NCI-H1092 (cell line): ENCODE measurements at places on chromosomes 13 and 19.

GRCh38 chr19:30148803-30149202 is 206.8 kb downstream of the URI1 start:
- no peak for DNase-seq

GRCh38 chr13:69817333-69817869 is 290.2 kb upstream of the ATXN8OS start:
- no peak for DNase-seq

DNA sequence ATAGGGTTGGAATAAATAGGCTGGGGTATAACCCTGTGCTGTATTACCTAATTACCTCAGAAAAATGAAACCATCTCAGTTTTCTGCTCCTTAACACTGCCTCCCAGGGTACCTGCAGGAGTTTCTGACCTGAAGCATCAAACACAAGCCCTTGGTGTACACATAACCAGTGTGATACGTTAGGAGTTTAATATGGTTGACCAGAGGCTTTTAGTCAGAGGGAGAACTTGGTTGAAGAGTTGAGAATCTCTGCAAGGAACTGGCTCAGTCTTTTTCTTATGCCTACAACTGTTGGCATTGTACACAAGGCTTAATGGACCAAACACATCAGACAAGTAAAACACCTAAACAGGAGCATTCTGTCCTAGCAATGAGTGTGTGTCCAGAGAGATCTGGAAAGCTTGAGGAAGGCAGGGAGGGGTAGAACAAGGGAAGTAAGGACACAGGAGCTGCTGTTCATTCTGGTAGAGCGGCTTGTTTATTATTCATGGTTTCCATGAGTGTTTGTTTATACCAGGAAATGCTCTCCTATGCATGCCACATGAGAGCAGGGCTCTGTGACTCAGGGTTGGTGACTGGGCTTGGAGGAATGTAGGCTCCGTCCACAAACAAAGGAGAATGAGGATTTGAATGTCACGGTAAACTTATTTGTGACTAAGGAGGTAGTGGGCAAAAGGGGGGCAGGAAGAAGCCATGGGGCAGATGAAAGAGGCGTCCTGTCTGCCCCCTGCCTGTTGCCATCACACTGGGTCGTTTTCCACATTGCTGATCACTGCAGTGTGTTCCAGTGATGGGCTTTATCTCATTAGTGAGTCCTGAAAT is 11.9 kb upstream of the SPATA13 start:
- no peak for DNase-seq

GRCh38 chr13:107835339-107836018 is 379.9 kb downstream of the LIG4 start:
- no peak for DNase-seq

- no peak for DNase-seq
These were observed 5.4 kb downstream of the LMTK3 start for GRCh38 chr19:48506138-48506733.

DNA sequence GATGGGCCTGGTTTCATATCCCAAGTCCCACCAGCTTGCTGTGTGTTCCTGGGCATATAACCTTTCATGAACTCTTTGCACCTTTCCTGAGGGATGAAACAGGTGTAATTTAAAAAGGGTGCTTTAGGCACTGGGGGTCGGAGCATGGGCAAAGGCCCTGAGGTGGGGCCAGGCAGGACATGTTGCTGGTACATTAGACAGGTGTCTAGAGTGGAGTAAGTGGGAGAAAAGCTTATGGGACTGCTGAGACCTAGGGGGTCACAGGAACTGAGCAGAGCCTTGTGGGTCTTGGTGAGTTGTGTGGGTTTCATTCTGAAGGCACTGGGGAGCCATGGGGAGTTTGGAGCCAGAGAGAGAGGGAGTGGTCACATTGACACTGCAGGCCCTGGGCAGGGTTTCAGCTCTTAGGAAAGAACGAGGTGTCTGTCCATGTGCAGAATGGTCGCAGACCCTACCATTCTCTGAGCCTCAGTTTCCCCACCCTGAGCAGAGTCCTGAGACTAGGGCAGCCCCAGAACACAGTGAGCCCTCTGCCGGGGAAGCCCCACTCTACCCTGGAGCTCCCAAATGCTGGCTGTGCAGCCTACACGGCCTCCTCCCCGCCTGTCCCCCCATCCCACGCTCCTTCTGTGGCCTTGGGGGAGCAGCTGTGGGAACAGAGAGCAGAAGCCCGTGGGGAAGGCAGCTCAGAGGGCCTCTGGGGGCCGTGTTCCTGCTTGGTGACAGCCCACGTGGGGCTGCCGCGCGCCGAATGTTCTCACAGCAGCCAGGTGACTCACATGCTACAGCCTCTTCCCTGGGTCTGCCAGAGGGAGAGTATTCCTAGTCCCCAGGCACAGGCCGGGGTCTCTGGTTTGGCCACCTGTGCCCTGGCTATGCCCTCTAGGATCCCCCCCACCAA is 7.3 kb upstream of the HOMER3 start:
- no peak for DNase-seq

DNA sequence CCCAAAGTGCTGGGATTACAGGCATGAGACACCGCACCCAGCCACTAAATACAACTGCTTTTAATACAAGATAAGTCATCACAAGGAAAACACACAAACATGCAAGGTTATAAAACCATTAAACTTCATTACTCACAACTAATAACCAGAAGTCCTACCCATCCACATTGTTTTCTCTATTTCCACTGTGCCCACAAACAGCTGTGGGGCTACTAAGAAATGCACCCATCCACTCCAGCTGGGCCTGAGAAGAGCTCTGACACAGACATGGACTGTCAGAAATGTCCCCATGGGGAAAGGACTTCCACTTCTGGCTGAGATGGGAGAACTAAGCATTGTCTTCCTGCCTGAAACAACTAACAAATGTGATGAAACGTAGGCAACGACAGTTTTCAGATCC is 17.2 kb downstream of the SAFB2 start:
- DNase-seq, result no peak

DNA sequence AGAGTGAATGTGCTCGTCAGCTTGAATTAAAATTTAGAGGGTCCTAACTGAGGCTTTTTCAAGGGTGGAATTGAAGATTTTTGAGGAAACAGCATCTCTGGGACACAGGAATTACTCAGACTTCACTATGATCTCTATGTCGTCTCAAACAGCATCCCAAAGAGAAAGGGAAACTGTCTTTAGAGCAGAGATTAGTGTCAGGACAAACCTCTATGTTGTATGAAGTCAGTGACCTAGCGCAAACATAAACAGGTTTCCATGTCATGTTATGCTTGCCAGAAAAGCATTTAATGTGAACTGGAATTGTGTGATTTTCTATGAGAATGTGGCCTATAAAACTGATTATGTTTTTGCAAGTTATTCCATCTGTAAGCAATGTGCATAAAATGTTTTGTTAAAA is 573.7 kb downstream of the GPC6 start:
- no peak for DNase-seq

GRCh38 chr19:43290568-43291359 is 21.4 kb upstream of the PSG9 start:
- no peak for DNase-seq
